Foreskin fibroblast (primary cell): ENCODE measurements at places on chromosomes 12 and 14.
A peak's percentile ranks its signal among the peaks of the same experiment; 100 is the strongest.

DNA sequence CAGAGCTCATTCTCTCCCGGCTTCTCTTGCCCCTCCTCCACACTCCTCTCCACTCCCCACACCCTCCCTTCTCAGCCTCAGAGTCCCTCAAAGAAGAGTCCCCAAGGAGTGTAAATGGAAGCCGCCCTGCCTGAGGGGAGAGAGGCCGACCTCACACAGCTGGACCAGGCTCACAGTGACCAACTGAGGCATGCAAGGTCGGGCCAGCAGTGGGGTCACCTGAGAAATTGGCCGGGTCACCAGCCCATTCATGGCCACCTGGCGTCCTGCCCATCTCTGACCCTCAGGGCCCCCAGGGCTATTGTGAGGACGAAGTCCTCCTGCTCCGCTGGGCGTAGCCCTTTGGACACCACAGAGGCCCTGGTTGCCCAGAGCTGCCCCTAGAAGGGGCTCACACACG is 49.5 kb upstream of the NUAK1 start:
- DNase-seq = no peak

DNA sequence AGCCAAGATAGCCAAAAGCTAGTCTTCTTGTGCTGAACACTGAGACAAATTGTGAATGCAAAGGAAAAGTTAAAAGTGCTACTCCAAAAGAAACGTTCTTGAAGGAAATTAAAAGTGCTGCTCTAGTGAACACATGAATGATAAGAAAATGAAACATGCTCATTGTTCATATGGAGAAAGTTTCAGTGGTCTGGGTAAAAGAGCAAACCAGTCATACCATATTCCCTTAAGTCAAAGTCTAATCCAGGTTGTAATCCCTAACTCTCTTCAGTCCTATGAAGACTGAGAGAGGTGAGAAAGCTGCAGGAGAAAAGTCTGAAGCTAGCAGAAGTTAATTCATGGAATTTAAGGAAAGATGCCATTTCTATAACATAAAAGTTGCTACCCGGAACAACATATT is 121.5 kb downstream of the MNAT1 start:
- DNase-seq = no peak

- no peak for DNase-seq
Observed at GRCh38 chr12:95658386-95658785, 107.1 kb upstream of the USP44 start.

DNA sequence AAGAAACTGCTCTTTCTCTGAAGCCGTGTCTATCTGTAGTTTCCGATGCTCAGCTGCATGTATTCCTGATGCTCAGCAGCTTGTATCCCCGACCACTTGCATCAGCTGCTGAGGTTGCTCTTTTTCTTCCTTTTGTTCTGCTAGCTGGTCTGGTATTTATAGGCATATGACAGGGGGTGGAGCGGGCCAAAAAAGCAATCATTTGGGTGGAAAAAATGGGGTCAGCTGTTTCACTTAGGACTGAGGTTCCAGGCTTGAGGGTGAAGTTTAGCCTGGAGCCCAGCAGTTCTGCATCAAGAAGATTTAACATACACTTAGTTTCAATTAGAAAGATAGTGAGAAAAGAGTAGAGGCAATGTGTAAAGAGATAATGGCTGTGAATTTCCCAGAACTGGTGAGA is 23.6 kb upstream of the AMN1 start:
- DNase-seq = no peak

DNA sequence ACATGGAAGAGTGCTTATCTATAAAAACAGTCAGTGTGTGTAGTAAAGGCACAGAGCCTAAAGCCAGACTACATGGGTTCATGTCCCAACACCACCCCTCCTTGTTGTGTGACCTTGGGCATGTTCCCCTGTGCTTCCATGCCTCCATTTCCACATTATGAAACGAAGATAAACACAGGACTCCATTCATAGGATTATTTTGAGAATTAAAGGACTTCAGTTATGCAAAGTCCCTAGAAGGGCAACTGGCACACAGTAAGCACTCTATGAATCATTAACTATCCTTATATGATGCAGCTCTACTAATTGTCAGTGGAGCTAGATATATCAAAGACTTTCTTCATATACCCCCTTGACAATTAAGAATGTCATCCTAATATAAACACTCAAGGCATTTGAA is 17.8 kb downstream of the IFNG-AS1 start:
- DNase-seq = peak; percentile 15

GRCh38 chr12:47067771-47068431 is 11.5 kb upstream of the PCED1B start:
- no peak for DNase-seq

DNA sequence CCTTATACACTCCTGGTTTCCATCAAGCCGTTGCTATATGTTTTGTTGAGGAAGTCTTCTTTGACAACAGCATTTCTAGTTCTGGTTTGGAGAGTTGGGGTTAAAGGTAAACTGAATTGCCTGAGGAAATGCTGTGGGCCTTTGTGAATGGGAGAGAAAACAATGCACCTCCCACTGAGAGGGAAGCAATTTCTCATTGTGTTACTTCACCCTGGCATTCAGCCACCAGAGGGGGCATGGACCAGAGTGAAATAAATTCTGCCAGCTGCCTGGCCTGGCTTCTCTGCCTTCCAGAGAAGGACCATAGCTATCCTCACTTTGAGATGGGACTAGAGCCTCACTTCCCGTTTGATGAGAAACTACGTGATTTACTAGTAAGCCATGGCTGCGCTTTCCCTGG is 475.3 kb downstream of the EGLN3 start:
- DNase-seq = peak; percentile 2

DNA sequence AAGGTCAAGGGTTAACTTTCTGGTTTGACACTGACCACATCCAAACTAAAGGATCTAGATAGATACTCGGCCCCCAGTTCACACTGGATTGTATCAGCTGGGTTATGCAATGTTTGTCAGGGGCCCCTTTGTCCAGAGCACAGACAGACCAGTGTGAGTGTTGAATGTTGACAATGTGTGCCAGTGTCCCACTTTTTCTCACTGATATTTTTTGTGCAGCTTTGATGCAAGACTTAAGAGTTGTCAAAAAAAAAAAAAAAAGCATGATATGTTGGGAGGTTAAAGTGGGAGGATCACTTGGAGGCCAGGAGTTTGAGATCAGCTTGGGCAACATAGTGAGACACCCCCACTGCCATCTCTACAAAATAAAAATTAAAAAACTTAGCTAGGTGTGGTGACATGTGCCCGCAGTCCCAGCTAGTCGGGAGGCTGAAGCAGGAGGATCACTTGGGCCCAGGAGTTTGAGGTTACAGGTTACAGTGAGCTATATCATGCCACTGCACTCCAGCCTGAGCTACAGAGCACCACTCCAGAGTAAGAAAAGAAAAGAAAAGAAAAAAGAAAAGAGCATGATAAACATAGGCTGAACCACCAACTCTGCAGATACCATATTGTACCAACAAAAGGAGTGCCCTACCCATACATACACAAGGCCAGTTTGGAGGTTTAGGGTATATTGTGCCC is 97.5 kb downstream of the LGR5 start:
- DNase-seq = no peak

- no peak for DNase-seq
Observed at GRCh38 chr14:23141706-23142444, 22.8 kb upstream of the CEBPE start.

DNA sequence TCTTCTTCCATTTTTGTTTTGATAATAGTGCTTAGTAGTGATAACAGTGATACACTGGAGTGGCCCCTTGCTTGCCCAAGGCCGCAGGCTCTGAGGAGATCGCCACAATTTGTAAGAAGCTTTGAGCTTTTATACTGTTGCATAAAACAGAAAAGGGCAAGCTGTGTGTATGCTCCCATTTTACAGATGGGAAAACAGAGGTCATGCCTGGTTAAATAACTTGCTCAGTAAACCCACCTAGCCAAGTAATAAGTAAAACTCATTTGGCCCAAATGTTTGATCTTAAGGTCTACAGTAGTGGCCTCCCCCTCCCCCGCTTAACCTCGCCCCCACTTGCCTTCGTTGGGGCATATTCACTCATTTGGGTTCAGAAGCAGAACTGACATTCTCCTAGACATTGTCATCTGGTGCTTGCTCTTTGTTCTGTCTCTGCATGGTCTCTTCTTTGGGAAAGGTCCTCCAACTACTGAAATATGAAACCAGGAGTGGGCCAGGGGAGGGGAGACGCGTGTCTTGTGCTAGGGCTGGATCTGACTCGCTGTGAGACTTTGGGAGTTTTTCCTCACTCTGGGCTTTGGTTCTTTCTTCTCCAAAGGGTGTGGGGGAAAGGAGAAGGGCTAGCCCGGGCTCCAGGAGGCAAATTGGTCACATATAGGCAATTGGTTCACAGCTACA is 88.1 kb downstream of the PAPOLA start:
- no peak for DNase-seq

DNA sequence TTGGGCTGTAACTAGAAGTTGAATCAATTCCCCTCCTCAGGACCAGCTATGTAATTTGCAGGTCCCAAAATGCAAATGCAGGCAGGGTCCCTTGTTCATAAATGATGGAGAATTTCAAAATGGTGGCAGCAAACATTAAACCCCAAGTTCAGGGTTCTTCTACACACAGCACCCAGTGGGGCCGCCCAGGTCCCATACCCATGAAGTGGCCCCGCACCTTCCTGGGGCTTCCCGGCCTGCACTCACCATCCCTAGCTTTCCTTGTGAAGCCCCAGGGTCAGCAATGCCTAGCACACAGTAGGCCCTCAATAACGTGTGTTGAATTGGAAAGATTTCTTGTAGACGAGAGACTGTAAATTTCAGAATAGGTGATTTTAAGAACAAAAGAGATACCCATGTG is 76.0 kb downstream of the NTF3 start:
- DNase-seq = no peak

GRCh38 chr14:23446291-23446851 is 10.9 kb upstream of the MYH7 start:
- DNase-seq = no peak

DNA sequence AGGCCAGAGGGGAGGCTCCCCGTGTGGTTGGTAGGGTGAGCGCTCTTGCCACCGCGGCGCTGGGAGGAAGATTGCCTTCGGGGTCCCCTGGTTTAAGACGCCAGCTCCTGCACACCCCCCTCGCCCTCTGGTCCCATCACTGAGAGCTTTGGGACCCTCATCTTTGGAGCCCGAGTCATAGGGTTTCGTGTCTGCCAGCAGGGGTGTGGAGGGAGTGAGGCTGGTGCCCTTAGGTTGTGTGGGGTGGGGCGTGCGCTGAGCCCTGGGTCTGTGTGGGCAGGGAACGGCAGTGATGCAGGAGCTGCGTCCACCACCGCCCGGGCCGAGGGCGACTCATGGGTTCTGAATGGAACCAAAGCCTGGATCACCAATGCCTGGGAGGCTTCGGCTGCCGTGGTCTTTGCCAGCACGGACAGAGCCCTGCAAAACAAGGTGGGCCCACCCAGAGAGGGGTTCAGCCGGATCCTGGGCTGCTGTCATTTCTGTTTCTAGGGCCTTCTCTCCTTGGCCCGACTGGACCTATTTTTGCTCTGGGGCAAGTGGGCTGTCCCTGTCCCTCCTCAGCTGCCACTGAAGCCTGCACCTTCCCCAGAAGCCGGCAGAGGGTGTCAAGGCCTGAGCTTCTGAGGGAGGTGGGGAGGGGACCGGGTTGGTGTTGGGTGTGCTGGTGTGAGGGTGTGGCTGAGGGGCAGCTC is 12.1 kb downstream of the ACADS start:
- DNase-seq = no peak

- peak; percentile 54 for DNase-seq
Observed at GRCh38 chr14:84343656-84344055, 1186.3 kb upstream of the FLRT2 start.

DNA sequence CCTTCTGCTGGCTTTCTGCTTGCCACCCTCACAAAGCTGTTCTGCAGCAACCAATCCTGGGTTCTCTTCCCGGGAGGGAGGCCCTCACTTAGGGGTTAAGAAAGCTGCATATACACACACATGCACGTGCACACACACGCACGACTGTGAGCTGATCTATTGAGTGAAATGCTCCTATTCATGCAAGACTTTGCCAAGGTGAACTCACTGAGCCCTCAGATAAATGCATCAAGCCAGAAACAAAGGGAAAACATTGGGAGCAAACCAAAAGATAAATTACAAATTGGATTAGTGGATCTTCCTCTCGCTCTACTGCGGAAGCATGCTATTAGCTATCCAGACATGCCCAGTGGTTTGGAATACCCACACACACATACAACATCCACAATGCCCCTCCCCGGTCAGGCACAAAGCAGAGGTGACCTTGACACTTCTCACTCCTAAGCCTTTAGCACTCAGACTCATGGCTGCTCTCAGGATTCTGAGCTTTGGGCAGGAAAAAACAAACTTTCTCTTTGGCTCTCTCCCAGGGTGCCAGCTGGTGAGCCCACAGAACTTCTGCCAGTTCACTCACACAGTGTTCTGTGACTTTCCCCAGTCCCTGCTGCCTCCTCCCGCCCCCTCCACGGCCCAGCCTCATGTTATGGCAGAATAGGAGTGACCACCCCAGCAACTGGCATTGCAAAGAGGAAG is 320.0 kb downstream of the DPF3 start:
- peak; percentile 22 for DNase-seq

GRCh38 chr14:24066496-24067132 is 4.7 kb upstream of the CPNE6 start:
- no peak for DNase-seq

DNA sequence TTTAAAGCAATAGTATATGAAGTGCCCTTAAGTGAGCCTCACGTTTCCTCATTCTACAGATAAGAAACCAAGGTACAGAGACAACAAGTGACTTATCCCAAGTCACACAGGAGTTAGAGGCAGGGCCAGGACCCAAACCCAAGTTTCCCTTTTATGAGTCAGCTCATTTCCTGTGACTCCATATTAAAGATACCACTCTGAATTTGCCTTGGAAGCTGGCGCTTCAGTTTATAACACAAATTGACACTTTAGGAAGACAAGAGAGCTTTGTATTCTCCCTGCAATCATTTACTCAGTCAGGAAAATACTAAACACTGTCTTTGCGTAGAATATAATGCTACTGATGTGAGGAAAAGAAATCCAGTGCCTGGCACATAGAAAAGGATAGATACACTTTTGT is 43.2 kb downstream of the MYBPC1 start:
- no peak for DNase-seq

GRCh38 chr14:59464486-59465315 is 479 bp downstream of the GPR135 start:
- peak; percentile 40 for DNase-seq

DNA sequence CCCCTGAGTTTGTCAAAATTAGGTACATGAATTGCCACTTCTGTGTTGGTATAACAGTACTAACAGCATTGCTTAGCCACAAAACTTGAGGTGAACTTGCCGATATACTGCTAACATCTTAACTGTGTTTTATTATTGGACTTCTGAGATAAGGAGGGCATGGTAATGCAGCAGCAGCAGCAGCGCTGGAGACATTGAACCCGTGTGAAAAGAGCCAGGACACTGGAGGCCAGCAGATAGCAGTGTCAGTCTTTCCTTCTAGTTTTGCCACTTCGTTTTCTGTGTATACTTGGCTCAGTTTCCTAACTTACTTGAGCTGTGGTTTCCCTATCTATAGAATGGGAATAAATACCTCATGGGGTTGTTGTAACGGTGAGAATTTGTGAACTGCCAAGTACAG is 82.7 kb downstream of the KTN1 start:
- no peak for DNase-seq

GRCh38 chr12:95851606-95852005 is 7.1 kb upstream of the SNRPF start:
- no peak for DNase-seq
